Activated naive CD4-positive, alpha-beta T cell (primary cell): ENCODE measurements at places on chromosomes 6 and 20.

- DNase-seq = no peak
These were observed 28.1 kb downstream of the RNF24 start for GRCh38 chr20:3987296-3987695.

- DNase-seq = no peak
These were observed 113.2 kb downstream of the PRDM1 start for GRCh38 chr6:106199331-106199730.

DNA sequence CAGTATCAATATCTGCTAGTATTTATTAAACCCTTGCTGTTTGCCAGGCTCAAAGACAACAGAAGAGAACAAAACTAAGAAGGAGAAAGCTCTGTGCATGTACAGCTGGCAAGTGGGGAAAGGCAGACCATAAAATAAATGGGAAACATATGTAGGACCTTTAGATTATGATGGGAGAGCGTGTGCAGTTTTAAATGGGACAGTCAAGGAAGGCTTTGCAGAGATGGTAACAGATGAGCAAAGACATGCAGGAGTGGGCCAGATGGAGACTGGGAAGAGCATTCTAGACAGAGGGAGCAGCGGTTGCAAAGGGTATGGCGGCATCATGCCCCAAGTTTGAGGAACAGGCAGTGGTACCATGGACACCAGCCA lies 260.0 kb downstream of the NRN1 start:
- no peak for DNase-seq

- DNase-seq = no peak
These were observed 72.0 kb downstream of the BLOC1S5 start for GRCh38 chr6:7992002-7992815.

- no peak for DNase-seq
These were observed 211.9 kb downstream of the GMDS start for GRCh38 chr6:2033544-2033943.

- DNase-seq = no peak
These were observed 15.4 kb downstream of the BPIFB1 start for GRCh38 chr20:33298391-33298790.

GRCh38 chr20:5149892-5150225 lies 23.1 kb downstream of the CDS2 start:
- no peak for DNase-seq

GRCh38 chr6:128074567-128074966 lies 173.7 kb upstream of the THEMIS start:
- DNase-seq = no peak

GRCh38 chr6:107186047-107186446 lies 70.7 kb upstream of the BEND3 start:
- DNase-seq = no peak

- DNase-seq = no peak
These were observed 10.3 kb downstream of the SLC22A3 start for GRCh38 chr6:160358225-160359119.

DNA sequence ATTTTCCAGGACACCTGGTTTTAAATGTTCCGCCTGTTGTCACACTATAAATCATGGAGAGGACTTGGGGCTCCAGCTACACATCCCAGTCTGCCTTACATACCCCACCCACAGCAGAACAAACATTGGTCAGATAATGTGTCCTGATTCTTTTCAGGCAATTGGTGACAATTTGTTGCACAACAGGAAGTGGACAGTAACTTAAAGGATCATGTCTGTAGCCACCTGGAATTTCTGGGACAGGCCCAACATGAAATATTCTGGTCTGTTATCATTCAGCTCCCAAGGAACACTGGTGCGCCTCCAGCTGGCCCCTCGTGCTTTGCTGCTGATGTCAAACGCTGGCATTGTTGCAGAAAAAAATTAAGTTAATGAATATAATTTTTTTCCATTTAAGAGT lies 117.2 kb downstream of the SOBP start:
- DNase-seq = no peak

DNA sequence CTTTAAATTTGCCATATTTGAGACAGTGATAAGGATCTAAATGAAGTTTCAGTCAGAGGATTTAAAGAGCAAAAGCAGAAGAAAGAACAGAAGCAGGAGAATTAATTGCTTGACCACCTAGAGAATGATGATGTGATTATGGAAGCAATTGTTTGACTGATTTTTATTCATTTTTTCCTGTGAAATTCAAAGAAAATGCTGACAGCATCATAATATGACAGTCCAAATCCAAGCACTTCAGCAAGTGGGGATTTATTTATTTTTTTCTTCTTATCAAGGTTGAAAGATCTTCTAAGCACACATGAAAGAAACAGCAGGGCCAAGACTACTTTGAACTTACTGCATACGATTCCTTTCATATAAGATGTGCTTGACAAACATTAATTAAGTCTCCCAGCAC lies 125.2 kb downstream of the BMP2 start:
- no peak for DNase-seq

DNA sequence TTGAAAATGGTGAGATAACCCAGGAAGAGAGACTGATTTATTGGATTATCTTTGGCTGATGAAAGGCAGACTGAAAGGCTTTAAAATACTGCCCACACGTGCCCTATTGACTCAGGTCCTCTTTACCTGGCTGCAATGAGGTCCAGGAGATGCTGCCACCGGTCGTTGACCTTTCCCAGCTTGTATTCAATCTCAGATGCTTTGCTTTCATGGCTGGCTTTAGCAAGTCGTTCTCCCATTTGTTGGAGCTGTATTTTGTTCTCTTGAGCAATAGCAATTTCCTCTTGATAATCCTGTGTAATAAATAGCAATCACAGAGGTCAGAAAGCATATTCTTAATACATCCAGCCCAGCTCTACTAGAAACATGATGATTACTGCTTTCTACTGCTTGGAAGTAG lies 368.8 kb downstream of the ESR1 start:
- no peak for DNase-seq

DNA sequence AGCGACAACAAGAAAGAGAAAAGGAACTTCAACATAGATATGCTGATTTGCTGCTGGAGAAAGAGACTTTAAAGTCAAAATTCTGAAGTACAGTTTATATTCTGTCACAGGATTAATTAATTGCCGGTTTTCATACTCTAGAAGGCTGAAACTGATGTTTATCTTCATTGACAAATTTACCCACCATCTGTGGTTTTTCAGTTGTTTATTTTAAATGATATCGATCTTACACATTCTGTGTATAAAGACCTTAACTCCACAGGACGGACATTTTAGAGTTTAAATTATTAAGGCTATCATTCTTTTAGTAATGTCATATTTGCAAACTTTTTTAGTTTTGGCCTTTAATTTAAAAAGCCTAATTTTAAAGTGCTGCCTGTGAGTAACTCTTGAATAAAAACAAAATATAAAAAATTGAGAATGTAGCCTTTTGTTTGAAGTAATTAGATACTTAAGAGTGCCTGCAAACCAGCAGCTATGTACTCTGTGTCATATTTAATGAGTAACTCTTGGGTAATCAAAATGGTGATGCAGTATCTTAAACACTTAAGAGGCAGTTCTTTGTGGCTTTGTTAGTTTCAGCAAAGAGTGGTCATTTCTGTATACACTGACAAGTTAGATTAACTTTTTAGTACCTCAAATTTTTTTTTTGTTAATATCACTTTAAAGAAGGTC lies 59.3 kb downstream of the CDC5L start:
- no peak for DNase-seq

DNA sequence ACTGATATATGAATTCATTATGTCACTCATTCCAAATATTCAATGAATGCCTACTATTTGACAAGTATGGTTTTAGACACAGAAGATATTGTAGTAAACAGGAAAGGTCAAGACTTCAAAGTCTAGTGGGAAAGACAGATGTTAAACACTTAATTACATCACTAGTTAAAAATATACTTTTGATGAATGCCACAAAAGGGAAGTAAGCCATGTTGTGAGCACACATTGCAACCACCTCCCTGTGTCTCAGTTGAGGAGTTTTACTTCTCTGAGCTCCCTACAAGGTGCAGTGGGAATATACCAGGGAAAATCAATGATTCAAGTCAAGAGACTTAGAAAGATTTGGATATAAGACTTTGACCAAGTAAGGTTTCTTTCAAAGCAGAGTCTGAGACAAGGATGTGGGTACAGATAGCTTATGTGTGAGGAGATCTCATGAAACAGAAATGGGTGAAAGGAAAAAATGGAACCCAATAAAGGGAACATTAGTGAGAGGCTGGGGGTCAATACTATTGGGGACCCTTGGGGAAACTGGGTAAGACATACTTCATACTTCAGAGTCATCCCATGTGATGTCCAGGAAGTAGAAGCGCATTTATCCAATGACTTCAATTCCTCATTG lies 503.7 kb downstream of the KIF16B start:
- DNase-seq = no peak

DNA sequence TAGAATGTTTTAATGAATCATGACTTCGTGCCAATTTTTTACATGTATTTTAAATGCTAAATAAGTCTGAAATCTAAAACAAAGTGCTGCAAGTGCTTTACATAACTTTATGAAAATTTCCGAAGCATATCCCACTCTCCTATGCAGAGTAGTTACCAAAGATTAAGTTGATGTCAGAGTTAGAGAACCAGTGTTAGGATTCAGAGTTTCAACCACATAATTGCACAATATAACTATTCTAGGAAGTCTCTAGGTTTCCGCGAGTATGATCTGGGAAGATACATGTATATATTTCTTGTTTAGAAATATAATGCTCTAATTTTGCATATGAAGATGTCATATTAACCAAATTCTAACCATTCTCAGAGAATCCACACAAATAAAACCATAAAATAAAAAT lies 74.8 kb downstream of the ASCC3 start:
- no peak for DNase-seq

- no peak for DNase-seq
These were observed 52.9 kb upstream of the ZNF217 start for GRCh38 chr20:53646550-53646949.

DNA sequence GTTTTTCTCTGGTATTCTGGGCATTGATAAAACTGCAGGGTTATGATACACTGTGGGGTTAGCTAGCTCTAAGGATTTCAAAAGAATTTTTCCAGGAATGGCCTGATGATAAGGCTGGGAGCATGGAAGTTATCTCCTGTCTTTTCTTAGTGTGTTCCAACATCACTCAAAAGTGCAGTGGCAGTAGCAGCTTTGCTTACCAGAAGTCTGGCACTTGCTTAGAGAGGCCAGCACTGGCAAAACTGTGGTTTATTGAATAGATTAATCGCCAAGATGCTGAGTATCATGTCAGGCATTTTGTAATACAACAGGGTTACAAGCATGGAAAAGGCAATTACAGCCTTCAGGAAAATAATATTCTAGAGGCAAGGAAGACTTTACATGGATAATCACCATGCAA lies 719.5 kb upstream of the GJE1 start:
- no peak for DNase-seq

DNA sequence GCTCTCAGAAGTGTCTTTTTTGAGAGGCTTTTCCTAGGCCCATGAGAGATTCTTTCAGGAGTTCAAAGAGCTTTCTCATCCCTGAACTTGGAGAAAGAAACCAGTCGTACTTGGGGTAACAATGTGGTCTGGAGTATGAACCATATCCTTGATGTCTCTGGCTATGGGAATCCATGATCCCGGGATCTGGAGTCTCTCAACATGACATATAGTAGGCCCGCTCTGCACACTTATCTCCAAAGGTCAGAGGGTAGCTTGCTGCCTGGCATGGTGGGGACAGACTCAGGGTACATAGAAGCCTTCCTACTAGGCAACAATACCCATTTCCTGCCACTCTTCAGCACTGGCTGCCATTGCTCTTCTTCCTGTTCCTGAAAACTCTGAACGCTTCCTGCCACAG lies 42.2 kb upstream of the NFATC2 start:
- no peak for DNase-seq

- no peak for DNase-seq
These were observed 26.1 kb downstream of the SRPK1 start for GRCh38 chr6:35894776-35895175.
